NCI-H69 (cell line): ENCODE measurements at places on chromosomes 16 and 17.

DNA sequence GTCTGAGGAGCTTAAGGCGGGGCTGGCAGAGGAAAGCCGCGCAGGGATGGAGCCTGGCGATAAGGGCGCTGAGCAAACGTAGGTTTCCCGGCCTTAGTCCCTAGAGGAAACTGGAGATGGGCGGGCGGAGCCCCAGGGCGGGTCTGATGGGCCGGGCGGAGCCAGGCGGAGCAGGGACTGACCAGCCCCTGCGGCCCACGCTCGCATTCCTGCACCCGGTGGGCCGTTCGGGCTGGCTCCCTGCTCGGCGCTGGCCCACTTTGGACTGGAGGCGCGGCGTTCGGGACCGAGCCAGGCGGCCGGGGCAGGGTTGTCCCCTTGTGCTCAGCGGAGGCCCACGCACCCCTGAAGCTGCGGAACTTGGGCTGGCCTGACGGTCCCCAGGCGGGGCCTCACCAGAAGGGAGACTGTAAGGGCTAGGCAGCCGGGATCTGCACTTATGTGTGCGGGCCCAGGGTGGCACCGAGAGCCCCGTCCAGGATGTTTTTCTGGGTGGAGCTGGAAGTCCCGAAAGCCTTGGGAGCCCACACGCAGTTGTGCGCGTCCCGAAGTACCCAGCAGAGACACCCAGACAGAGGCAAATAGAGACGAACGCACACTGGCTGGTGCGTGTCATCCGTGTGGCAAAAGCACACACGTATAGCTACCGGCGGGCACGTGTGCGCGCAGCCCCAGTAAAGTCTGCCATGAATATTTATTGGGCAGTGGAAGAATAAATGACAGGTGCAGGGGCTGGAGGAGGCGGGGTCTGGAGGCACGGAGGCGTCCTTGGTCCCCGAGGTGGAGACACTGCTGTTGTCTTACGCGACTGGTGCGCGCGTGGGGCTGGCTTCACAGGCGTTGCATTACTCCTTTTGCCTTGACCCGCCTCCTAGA is 1.4 kb downstream of the PYDC1 start:
- DNase-seq = peak; percentile 79

- peak; percentile 92 for DNase-seq
These were observed 231.9 kb downstream of the SEC14L1 start for GRCh38 chr17:77372444-77373298.

GRCh38 chr16:31715915-31716314 is 157.7 kb upstream of the ZNF267 start:
- no peak for DNase-seq

DNA sequence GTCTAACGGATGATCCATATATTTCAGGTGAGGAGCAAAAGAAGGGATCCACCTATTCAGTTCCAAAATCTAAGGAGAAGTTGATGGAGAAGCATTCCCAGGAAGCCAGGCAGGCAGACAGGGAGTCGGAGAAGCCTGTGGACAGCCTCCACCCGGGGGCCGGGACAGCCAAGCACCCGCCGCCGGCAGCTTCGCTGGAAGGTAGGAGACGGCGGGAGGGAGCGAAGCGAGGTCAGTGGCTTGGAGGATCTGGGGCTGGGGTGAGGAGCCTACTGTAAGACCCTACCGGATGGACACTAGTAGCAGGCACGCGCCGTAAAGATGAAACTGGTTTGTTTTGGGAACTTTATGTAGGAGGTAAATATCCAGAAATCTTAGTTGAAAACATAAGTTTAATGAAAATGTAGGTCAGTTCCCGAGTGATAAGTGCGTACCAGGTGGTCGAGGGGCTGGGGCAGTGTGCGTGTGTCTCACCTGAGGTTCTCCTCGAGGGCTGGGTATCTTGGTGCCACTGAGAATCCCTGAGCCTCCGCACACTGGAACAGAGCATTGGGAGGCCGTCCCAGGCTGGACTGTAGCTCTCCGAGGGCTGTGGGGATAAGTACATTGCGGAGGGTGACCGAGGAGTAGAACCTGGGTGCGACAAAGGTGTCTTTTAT is 714 bp downstream of the SPATA33 start:
- peak; percentile 35 for DNase-seq

- no peak for DNase-seq
These were observed 83.6 kb upstream of the PLEKHM1 start for GRCh38 chr17:45573924-45574770.

DNA sequence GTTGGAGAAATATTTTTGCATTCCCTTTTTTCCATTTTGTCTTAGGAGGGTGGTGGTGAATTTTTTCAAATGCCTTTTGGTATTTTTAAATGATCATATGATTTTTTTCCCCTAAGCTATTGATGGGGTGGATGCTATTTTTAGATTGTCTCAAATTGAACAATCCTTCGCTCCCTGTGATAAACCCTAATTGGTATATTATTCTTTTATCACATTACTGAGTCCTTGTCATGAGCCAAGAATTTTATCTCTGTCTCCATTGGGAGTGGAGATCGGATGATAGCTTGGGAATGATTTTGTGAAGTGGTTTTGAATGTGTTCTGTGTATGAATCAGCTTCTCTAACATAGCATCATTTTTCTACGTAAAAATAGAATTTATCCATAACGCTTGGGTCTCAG is 15.4 kb downstream of the NECAB2 start:
- no peak for DNase-seq

DNA sequence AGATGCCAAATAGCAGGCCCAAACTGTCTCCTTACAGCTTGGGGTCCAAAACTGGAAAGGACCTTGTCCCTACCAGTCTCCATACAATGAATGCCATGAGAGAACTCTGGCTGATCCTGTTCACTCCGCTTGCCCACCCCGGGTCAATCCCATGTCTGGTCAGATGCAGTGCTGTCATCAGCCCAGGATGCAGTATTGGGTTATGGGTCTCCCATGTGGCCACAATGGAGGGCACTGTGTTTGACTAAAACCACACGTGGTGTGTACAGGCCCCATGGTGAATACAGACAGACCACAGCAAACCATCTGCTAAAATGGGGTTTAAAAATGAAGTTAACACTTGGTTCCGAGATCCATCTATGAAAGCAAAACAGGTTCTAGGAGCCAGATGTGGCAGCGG is 20.4 kb downstream of the TRIM16 start:
- no peak for DNase-seq

GRCh38 chr16:22252317-22252716 is 44.9 kb upstream of the POLR3E start:
- DNase-seq = no peak

DNA sequence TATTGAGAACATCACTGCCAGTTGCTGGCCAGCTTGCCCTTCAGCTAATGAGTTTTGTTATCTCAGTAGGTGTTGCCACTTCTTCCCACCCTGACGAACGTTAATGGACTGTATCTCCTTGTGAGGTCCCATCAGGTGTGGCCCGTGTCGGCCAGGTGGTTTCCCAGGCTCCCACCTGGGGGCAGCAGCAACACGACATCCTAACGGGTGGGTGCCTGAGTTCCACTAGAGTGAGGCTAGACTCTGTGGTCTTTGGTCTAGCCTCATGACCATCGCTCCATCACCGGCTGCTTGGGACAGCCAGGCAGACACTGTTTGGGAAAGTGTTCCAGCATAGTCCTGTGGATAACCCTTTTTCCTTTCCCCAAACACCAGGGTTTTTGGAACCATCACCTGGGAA is 45.6 kb upstream of the LCMT1 start:
- peak; percentile 36 for DNase-seq

GRCh38 chr16:50762241-50762640 is 20.4 kb downstream of the CYLD start:
- no peak for DNase-seq

DNA sequence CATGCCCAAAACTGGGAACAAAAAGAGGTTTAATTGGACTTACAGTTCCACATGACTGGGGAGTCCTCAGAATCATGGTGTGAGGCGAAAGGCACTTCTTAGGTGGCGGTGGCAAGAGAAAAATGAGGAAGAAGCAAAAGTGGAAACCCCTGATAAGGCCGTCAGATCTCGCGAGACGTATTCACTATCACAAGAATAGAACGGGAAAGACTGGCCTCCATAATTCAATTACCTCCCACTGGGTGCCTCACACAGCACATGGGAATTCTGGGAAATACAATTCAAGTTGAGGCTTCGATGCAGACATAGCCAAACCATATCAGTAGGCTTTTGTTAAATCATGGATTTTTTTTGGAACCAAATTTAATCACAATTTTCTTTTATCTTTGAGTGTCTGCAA is 24.4 kb downstream of the RBL2 start:
- no peak for DNase-seq

DNA sequence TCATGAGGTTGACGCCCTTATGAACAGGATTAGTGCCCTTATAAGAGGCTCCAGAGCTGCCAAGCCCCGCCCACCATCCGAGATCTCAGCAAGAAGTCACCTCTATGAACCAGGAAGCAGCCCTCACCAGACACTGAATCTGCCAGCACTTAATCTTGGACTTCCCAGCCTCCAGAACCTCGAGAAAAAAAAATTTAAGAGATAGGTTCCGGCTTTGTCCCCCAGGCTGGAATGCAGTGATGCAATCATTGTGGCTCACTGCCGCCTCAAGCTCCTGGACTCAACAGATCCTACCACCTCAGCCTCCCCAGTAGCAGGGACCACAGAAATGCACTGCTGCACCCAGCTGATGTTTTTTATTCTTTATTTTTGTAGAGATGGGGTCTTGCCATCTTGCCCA is 22.5 kb upstream of the ADCY9 start:
- DNase-seq = no peak

DNA sequence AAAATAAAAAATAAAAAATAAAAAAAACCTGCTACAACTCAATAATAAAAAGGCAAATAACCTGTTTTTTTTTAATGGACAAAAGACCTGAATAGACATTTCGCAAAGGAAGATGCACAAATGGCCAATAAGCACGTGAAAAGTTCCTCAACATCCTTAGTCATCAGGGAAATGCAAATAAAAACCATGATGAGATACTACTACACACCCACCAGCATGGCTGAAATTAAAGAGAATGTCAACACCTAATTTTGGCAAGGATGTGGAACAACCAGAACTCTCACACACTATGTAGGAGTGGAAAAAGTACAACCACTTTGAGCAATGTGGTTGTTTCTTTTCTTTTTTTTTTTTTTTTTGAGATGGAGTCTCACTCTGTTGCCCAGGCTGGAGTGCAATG is 24.6 kb downstream of the COG7 start:
- no peak for DNase-seq

DNA sequence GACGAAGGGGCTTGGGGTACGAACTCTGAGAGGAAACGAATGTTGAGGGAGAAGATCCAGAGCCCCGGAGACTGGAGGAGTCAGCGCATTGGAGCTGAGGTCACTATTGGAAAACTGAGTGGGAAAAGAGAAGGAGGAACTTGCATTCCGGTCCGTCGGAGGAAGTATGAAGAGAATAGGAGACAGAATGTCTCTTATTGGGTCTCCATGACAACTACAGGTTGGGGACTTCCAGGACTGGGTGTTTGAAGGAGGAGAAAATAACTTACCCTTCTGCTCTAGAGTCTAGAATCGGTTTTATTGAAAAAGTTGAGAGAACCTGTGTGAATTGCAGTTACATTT is 537 bp downstream of the GOSR1 start:
- peak; percentile 40 for DNase-seq

DNA sequence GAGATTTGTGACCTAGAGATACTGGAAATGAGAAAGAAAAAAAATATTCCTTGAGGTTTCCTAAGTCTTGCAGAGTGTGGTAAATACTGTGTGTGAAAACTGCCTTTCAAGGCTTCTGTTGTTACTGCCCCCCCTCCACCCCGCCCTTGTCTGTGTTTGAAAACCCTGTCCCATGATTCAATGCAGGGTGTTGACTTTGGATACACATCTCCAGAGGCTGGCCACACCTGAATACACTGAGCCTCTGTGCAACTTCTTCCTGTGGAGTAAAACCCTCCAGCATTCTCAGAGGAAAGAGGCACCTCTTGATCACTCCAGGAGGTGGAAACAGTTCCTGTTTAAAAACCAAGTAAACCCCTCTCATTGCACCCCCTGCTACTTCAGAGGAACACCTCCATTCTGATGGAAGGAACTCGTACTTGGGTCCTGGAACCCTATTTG is 123.0 kb upstream of the CACNG5 start:
- DNase-seq = peak; percentile 95

GRCh38 chr17:71407981-71408380 is 712.8 kb upstream of the SOX9 start:
- no peak for DNase-seq

- DNase-seq = peak; percentile 7
These were observed 32.6 kb downstream of the FA2H start for GRCh38 chr16:74742051-74742481.

DNA sequence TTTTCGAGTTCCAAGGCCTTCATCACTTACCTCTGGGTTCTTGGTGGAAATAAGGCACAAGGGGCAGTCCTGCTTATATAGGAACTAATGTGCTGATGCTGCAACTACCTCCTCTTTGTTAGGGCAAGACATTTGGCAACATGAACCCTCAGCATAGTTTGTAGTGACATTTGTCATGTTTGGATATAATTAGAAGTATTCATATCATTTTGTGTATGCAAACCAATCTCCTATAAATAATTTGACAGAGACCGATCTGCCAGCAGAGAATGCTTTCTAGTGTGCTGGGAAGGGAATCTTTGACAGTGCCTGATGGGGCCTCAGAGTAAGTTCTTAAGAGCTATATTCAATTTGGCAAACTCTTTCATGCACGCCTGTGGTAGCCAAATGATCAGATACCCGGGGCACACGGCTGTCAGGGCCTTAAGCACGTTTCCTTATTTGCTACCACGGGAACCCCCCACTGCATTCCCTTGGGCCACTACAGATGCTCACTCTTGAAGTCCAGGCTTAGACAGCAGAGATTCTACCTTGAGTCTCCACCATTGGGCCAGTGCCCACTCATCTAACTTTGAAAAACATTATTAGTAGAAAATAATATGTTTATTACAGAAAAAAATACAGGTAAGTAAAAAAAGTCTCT is at the start of gene MYH8:
Gene MYH8, minus strand, starts transcription at position 51 of the 643 bp plus-strand sequence. CDS start 1,723 bp downstream, outside the sequence.
- no peak for DNase-seq

- DNase-seq = no peak
These were observed 33.7 kb downstream of the TOM1L2 start for GRCh38 chr17:17938388-17939107.

DNA sequence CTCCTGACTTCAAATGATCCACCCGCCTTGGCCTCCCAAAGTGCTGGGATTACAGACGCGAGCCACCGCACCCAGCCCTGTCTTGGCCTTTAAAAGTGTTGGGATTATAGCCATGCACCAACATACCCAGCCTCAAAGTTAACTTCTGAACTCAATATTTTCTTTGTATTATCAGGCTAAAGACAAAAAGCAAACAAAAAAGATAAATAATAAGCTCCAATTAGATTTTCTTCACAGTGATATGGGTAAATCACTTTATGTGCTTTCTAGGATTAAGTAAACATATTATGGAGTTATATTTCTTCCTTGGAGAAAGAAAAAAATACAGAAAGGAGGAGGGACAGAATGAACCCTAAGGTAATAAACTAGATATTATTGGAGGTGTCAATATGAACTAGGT is 74.3 kb downstream of the FBXL20 start:
- no peak for DNase-seq

- no peak for DNase-seq
These were observed 6.5 kb upstream of the FOXF1 start for GRCh38 chr16:86503830-86504229.
